NCI-H1436 (cell line): ENCODE measurements at places on chromosomes 3 and 15.

DNA sequence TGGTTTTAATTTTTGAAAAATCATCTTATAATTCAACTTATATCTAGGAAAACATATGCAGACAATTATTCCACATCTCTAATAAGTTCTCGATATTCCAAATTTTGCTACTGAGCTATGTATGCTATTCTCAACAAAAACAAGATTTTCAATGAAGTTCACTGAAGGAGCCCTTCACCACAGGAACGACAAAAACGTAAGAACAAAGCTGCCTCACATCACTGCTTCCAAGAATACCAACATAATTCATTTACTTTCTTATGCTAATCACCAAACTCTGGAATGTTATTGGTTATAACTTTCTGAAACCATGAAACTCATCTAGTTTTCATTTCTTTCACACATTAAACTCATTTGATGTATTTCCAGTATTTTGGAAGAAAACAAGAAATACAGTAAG lies 49.7 kb downstream of the GNB4 start:
- DNase-seq = no peak

DNA sequence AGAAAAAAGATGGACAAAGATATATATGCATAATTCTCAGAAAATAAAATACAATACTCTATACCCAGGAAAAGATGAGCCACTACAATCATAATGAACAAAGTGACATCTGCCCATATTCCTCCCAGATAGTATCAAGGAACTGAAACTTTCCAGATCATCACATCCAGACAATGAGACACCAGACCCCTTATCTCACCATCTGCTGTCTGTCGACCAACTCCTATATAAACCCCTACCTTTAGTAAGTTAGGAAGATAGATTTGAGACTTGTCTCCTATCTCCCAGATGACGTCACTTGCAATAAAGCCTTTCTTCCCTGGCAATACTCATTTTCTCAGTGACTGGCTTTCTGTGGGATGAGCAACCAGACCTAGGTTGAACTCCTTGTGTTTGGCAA lies 1071.6 kb downstream of the PLOD2 start:
- DNase-seq = no peak

DNA sequence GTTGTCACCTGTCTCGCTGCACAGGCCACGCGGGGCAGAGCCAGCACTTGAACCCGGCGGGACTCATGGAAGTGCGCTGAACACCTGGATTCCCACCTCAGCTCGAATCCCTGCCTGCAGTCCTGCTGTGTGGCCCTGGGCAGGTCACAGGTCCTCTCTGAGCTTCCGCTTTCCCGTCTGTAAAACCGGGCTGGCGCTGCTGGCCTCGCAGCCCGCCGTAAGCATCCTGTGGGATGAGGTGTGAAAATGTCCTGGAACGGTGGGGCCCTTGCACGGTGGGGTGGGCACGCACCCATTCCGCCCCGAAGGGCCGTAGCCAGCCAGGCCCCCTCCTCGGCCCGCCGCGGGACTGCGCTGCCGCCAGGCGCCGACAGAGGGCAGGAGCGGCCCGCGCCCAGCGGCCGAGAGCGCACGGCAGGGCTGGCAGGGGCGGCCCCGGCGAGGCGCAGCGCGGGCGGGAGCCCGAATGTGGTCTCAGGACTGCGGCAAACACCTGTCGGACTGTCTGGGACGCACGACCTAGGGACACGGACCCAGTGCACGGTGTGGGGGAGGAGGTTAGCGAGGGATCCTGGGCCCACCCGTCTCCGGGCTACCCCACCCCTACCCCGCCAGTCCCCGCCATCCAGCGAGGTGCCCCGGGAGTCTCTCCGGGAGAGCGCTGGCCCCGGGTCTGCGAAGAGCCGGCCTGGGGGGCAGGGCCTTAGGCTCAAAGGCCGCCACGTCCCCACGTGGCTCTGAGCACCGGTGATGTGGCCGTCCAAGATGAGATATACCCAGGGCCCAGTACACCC lies 40.4 kb downstream of the DNAJB8 start:
- peak; percentile 26 for DNase-seq

- DNase-seq = no peak
Observed at GRCh38 chr15:60222404-60222803, 175.4 kb downstream of the ANXA2 start.

DNA sequence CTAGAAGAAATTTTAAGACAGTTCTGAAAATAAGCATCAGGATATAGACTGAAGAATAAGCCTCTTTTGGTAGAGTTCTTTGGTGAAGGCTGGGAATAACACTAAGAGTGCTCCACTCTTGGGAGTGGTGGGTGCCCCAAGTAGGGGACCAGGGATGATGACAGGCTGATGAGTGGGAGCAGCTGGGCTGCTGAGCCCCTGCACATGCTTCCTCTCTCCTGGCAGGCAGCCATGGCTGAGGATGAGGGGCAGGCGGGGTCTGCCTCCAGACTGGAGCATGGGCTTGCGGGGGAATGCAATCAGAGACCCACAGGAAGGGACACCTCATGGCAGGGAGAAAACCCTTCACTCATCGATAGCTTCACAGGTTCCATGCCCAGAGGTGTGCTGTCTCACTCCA lies 72.6 kb upstream of the RORA start:
- DNase-seq = no peak

DNA sequence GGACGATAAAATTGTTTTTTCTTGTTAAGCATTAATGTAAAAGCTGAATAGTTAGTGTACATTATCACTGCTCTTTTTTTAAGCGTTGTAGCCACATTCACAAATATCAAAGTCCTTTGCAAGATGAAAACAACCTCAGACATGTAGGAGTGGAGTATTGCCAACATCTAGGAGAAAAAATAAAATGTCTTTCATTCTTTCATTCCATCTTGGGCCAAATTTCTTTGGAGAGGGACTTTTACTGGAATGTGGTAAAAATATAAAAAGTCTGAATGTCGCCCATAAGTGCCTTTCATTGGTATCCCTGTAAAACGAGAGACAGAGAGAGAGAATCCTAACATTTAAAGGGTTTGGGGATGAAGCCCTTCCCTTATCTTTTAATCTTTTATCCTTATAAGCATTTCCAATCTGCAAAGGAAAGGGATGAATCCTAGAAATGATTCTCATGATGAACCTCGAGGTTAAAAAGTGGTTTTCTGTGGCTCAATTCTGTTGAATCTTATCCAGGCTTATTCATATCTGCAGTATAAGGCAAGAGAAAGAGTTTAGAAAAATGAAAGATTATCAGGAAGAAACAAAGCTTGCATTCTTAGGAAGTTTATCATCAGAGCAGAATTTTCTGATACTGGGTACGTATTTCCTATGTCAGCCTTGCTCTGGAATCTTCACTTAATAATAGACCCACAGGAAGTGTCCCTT lies 1031.7 kb downstream of the MCTP2 start:
- no peak for DNase-seq

GRCh38 chr15:42282344-42282743 lies 9.1 kb upstream of the TMEM87A start:
- no peak for DNase-seq

- DNase-seq = no peak
Observed at GRCh38 chr3:172036541-172037215, 2.7 kb upstream of the FNDC3B start.

DNA sequence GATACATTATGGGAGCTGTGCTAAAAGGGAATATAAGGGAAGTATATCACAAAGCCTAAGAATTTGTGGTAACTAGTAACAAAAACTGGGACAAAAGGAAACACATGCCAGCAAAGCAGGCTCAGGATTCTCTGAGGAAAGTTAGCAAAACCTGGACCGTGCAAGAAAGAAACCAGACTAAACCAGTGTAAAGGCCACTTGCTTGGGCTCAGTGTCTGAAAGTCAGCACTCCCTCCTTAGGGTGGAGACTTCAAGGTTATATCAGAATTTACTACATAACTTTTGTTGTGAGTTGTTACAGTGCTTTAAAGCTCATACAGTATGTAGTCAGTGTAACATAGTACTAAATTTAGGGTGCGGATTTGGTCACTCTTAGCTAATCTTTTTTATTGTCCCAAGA lies 269.9 kb upstream of the GADL1 start:
- no peak for DNase-seq

- no peak for DNase-seq
Observed at GRCh38 chr3:24953060-24953771, 458.6 kb upstream of the THRB start.

DNA sequence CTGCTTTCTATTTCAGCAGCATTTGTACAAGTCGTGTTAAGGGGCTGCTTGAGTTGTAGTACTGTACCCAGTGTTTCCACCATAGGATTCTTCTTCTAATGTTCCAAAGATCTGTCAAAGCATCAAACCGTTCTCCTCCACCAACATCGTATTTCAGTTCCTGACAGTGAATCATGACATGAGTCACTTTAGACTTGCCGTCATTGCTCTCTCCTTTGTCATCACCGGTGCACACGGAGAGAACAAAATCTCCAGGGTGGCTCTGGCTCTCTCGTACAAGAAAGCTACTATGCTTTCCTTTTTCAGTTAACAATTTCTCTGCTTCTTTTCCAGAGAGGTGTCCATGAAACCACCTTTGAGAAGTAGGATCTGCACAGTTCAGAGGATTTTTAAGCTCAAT lies 270.9 kb upstream of the CCDC54 start:
- no peak for DNase-seq
